Immature natural killer cell (primary cell): ENCODE measurements at places on chromosomes 4 and X. TPM values are rescaled to one million over a fixed set of nuclear protein-coding genes. Genes with fewer than 3 reads are reported as not detected.

DNA sequence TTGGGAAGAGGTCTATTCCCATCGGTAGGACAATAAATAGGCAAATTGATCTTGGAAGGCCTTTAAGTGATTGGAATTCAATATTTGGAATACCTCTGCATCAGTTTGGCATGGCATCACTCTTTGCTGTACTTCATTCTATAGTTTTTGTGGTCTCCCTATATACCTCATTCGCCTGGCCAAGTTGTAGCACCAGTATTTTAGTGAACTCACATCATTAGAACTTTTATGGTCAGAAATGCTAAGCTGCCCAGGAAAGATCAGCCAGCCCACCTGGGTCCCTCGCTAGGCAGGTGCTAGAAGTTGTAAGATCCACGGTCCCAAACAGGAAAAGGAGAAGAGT, 40.3 kb downstream of the ZCCHC13 start:
- H3K4me1 ChIP-seq = no peaks in the 10 kb centered on the region
- peaks cover 2% of the 10 kb centered on the region for H3K27me3 ChIP-seq
- H3K4me3 ChIP-seq = no peak overlapping the region
- H3K27ac ChIP-seq = no peak overlapping the region
- H3K36me3 ChIP-seq = no peaks in the 10 kb centered on the region

The PAGE2B gene
- not detected for polyA plus RNA-seq

DNA sequence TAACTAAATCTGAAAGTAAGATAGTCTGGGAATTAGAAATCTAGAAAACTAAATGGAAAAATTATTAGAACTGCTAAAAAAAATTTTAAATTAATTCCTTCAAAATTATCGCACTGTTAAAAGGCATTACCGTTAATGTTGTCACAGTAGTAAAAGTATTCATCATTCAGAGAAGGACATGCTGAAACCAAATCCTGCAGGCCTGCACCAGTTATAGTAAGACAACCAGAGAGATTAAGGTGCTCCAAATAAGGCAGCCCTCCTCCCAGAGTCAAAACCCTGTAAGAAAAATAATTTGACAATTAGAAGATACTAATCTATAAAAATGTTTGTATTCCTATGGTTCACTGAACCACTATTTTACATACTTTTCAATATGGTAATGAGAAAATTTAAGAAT, 43.0 kb downstream of the FBXL5 start:
- H3K4me3 ChIP-seq = no peak overlapping the region
- DNase-seq = no peak
- peaks cover 35% of the 10 kb centered on the region for H3K36me3 ChIP-seq
- H3K27me3 ChIP-seq = peaks cover 7% of the 10 kb centered on the region
- H3K4me1 ChIP-seq = peaks cover 26% of the 10 kb centered on the region

GRCh38 chr4:5609306-5610007, 98.9 kb downstream of the EVC2 start:
- H3K4me3 ChIP-seq = no peak overlapping the region
- H3K4me1 ChIP-seq = no peaks in the 10 kb centered on the region
- DNase-seq = no peak
- H3K27me3 ChIP-seq = peaks cover 8% of the 10 kb centered on the region

GRCh38 chr4:71189471-71189870, 149.3 kb upstream of the SLC4A4 start:
- peak overlapping the region; percentile 71 for H3K27ac ChIP-seq
- H3K36me3 ChIP-seq = no peaks in the 10 kb centered on the region
- no peak for DNase-seq
- peaks cover 41% of the 10 kb centered on the region for H3K4me1 ChIP-seq

GRCh38 chr4:122836941-122837340, 10.3 kb downstream of the FGF2 start:
- H3K36me3 ChIP-seq = no peaks in the 10 kb centered on the region
- no peak for DNase-seq
- no peak overlapping the region for H3K4me3 ChIP-seq
- H3K4me1 ChIP-seq = no peaks in the 10 kb centered on the region
- H3K27ac ChIP-seq = no peak overlapping the region

- H3K27ac ChIP-seq = no peak overlapping the region
- peaks cover 13% of the 10 kb centered on the region for H3K4me1 ChIP-seq
- no peaks in the 10 kb centered on the region for H3K27me3 ChIP-seq
- no peaks in the 10 kb centered on the region for H3K36me3 ChIP-seq
Measured at GRCh38 chr4:23332313-23332712, 557.5 kb downstream of the PPARGC1A start.

DNA sequence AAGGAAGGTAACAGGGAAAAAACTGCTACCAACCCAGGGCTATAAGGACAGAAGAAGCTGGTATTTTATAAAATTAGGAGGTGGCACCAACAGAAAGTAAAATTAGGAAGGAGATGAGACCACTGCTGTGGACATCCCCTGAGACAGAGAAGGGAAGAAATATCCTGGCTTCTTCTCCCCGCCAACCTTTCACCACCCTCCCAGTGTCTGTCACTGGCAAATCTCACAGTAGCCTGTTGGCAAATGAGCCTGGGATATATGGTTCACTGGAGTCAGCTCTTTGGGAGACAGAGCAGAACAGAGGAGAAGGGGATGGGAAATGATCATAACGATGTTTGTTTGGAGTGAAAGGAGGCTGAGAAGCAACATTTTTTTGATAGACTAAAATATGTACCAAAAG, 190.9 kb upstream of the PACRGL start:
- no peaks in the 10 kb centered on the region for H3K36me3 ChIP-seq
- no peaks in the 10 kb centered on the region for H3K4me1 ChIP-seq
- DNase-seq = no peak

- H3K36me3 ChIP-seq = no peaks in the 10 kb centered on the region
- DNase-seq = no peak
- no peak overlapping the region for H3K27ac ChIP-seq
- no peaks in the 10 kb centered on the region for H3K27me3 ChIP-seq
Measured at GRCh38 chr4:57655342-57655741, 545.2 kb upstream of the IGFBP7 start.

- H3K27me3 ChIP-seq = peaks cover 11% of the 10 kb centered on the region
- no peak overlapping the region for H3K4me3 ChIP-seq
- H3K4me1 ChIP-seq = no peaks in the 10 kb centered on the region
- no peak overlapping the region for H3K27ac ChIP-seq
- peaks cover 5% of the 10 kb centered on the region for H3K36me3 ChIP-seq
Measured at GRCh38 chr4:3715855-3716630, 50.1 kb upstream of the ADRA2C start.

- no peaks in the 10 kb centered on the region for H3K27me3 ChIP-seq
- no peak overlapping the region for H3K4me3 ChIP-seq
- H3K27ac ChIP-seq = no peak overlapping the region
- no peaks in the 10 kb centered on the region for H3K4me1 ChIP-seq
- H3K36me3 ChIP-seq = no peaks in the 10 kb centered on the region
Measured at GRCh38 chr4:40481977-40482376, 146.8 kb downstream of the CHRNA9 start.

The SMC1A gene
- 105 TPM for polyA plus RNA-seq

- H3K27me3 ChIP-seq = peaks cover 22% of the 10 kb centered on the region
- DNase-seq = peak; percentile 97
- H3K4me3 ChIP-seq = peak overlapping the region; percentile 38
Measured at GRCh38 chr4:1177274-1178141, 5.1 kb upstream of the SPON2 start.

The HMGN5 gene
- polyA plus RNA-seq = 6.5 TPM

DNA sequence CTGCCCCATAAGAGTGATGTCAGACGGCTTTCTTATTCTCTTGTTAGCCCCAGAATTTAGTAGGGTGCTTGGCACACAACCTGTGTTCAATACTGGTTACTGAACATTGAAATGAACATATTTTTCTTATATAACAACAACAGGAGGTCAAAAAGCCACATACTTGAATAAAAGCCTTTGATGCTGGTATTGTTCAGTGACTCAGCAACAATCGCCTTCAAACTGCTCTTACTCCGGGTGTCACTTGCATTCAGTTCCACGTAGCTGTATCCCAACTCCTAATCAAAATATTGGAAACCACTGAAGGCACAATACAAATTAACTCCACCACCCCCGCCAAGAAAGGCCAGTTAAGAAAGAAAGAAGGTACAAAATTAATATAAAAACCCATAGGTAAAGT, 61.5 kb downstream of the RFC1 start:
- peaks cover 47% of the 10 kb centered on the region for H3K36me3 ChIP-seq
- no peak overlapping the region for H3K27ac ChIP-seq
- H3K27me3 ChIP-seq = peaks cover 5% of the 10 kb centered on the region
- H3K4me1 ChIP-seq = peaks cover 15% of the 10 kb centered on the region
- DNase-seq = no peak
- H3K4me3 ChIP-seq = no peak overlapping the region

The ELOVL6 gene
- polyA plus RNA-seq = 7.3 TPM

The TCEANC gene
- polyA plus RNA-seq = 5.8 TPM

GRCh38 chrX:133365871-133366611, 49.2 kb downstream of the GPC4 start:
- H3K4me1 ChIP-seq = no peaks in the 10 kb centered on the region
- no peak overlapping the region for H3K4me3 ChIP-seq
- H3K27ac ChIP-seq = no peak overlapping the region
- no peak for DNase-seq
- peaks cover 19% of the 10 kb centered on the region for H3K27me3 ChIP-seq

The UGT2A1 gene
- polyA plus RNA-seq = not detected

DNA sequence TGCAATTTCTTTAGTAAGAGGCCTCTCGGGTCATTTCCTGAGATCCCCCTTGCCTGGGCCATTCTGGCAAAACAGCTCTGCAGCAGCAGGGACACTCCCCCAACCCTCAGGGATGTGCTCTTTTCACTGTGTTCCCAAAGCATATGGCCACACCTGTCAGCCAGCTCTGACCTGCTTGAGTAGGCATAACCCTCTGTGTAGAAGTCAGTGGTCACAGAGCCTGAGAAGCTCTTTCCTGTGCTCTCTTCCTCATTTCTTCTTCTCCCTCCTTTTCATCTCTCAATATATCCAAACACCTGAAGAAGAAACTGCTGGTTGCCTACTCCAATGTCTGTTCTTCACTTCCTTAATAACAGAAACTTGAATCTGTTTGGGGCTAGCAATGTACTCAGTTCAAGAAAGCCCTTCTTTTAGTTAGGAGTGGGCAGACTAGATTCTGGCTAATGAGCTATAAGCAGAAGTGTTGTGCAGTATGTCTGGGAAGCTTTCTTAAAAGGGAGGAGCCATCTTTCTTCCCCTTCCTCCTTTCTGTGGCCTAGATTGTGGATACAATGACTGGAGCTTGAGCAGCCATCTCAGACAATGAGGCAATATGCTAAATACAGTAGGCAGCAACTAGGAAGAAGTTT, 73.3 kb downstream of the PRPS1 start:
- no peaks in the 10 kb centered on the region for H3K36me3 ChIP-seq
- no peak for DNase-seq
- no peaks in the 10 kb centered on the region for H3K4me1 ChIP-seq
- H3K4me3 ChIP-seq = no peak overlapping the region
- no peak overlapping the region for H3K27ac ChIP-seq

GRCh38 chr4:133621628-133622027, 472.5 kb downstream of the PCDH10 start:
- no peaks in the 10 kb centered on the region for H3K36me3 ChIP-seq
- no peak overlapping the region for H3K4me3 ChIP-seq
- H3K27ac ChIP-seq = no peak overlapping the region

- peaks cover 46% of the 10 kb centered on the region for H3K4me1 ChIP-seq
- peak overlapping the region; percentile 99 for H3K4me3 ChIP-seq
- H3K36me3 ChIP-seq = no peaks in the 10 kb centered on the region
- no peak for DNase-seq
- H3K27me3 ChIP-seq = peaks cover 12% of the 10 kb centered on the region
Measured at GRCh38 chrX:44871931-44872820, 812 bp upstream of the KDM6A start.

The ODAM gene
- polyA plus RNA-seq = not detected

GRCh38 chr4:122458625-122459024, 2.1 kb upstream of the IL2 start:
- peak overlapping the region; percentile 68 for H3K4me3 ChIP-seq
- peaks cover 25% of the 10 kb centered on the region for H3K4me1 ChIP-seq
- no peaks in the 10 kb centered on the region for H3K36me3 ChIP-seq
- peaks cover 2% of the 10 kb centered on the region for H3K27me3 ChIP-seq

GRCh38 chrX:140766024-140766611, 56.6 kb downstream of the LINC00632 start:
- no peaks in the 10 kb centered on the region for H3K36me3 ChIP-seq
- no peak overlapping the region for H3K4me3 ChIP-seq
- DNase-seq = peak; percentile 22
- no peak overlapping the region for H3K27ac ChIP-seq
- H3K27me3 ChIP-seq = peaks cover 8% of the 10 kb centered on the region
- H3K4me1 ChIP-seq = peaks cover 6% of the 10 kb centered on the region

- no peak overlapping the region for H3K27ac ChIP-seq
- peaks cover 8% of the 10 kb centered on the region for H3K27me3 ChIP-seq
- H3K36me3 ChIP-seq = no peaks in the 10 kb centered on the region
- DNase-seq = no peak
Measured at GRCh38 chr4:119118397-119118796, 17.2 kb upstream of the MYOZ2 start.

The BEND4 gene
- polyA plus RNA-seq = not detected

GRCh38 chrX:20463296-20464075, 196.8 kb upstream of the RPS6KA3 start:
- H3K4me1 ChIP-seq = peaks cover 14% of the 10 kb centered on the region
- no peak overlapping the region for H3K27ac ChIP-seq
- DNase-seq = no peak

The SRPX2 gene
- polyA plus RNA-seq = not detected

GRCh38 chr4:36445480-36445879, 164.1 kb downstream of the DTHD1 start:
- no peaks in the 10 kb centered on the region for H3K36me3 ChIP-seq
- H3K4me3 ChIP-seq = no peak overlapping the region
- H3K4me1 ChIP-seq = no peaks in the 10 kb centered on the region
- no peak for DNase-seq
- no peak overlapping the region for H3K27ac ChIP-seq

DNA sequence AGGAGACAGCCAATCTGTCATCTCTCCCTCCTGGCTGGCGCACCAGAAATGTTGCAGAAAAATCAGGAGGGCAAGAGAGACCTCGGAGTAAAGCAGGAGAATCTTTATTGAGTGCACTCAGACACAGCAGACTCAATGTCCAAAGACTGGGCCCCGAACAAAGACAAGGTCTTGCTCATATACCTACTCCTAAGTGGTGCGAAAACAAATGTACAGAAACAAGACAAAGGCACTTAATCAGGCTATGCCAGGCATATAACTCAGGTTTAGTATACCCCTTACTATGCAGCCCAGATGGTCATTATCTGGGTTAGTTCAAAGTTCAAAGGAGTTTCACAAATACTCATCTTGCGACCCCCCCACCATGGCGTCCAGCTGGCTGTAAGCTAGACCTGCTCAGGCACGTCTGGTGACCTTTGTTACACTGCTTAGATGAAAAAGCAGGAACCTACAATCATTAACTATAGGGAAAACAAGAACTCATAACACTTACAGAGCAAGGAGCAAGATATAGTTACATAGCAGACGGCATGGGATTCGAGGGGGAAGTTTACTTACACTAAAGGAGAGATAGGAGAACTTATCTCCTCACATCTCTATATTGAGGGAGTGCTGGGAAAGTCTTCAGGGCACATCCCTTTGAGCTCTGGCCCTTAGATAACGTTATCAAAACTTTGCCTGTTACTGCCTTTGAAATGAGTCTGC, 27.5 kb downstream of the SULT1E1 start:
- H3K4me1 ChIP-seq = peaks cover 31% of the 10 kb centered on the region
- no peak for DNase-seq
- no peak overlapping the region for H3K27ac ChIP-seq
- no peaks in the 10 kb centered on the region for H3K27me3 ChIP-seq

- H3K27me3 ChIP-seq = peaks cover 2% of the 10 kb centered on the region
- no peaks in the 10 kb centered on the region for H3K4me1 ChIP-seq
- DNase-seq = no peak
- no peak overlapping the region for H3K4me3 ChIP-seq
Measured at GRCh38 chr4:79241846-79242245, 84.0 kb downstream of the NAA11 start.

GRCh38 chrX:21374163-21374993, at the start of gene CNKSR2:
Gene CNKSR2, plus strand, starts transcription at chrX:21374418. Its CDS starts 480 bp downstream, at chrX:21374898.
- no peaks in the 10 kb centered on the region for H3K36me3 ChIP-seq
- peaks cover 9% of the 10 kb centered on the region for H3K27me3 ChIP-seq
- peak; percentile 43 for DNase-seq
- H3K4me1 ChIP-seq = peaks cover 8% of the 10 kb centered on the region
- H3K4me3 ChIP-seq = peak within 1 kb of the TSS; percentile 75
- H3K27ac ChIP-seq = no peak within 1 kb of the TSS
